Psoas muscle (tissue), 8 donors: ENCODE measurements at places on chromosomes 5 and 9. TPM values are rescaled to one million over a fixed set of nuclear protein-coding genes. Genes with fewer than 3 reads are reported as not detected.
A peak's percentile ranks its signal among the peaks of the same experiment; 100 is the strongest.

Gene TAF11L10
- total RNA-seq, result not detected

- DNase-seq, result no peak
These were observed 409.5 kb downstream of the ARHGEF28 start for GRCh38 chr5:74035521-74035937.

Gene RNF183
- not detected for total RNA-seq

- DNase-seq, result no peak
These were observed 182.6 kb downstream of the ASTN2 start for GRCh38 chr9:117232281-117232680.

GRCh38 chr9:134214766-134215419 lies 50.5 kb upstream of the RNU6ATAC start:
- peak; percentile 55 for DNase-seq

Gene ANGPTL2
- total RNA-seq, result 12.6 TPM

DNA sequence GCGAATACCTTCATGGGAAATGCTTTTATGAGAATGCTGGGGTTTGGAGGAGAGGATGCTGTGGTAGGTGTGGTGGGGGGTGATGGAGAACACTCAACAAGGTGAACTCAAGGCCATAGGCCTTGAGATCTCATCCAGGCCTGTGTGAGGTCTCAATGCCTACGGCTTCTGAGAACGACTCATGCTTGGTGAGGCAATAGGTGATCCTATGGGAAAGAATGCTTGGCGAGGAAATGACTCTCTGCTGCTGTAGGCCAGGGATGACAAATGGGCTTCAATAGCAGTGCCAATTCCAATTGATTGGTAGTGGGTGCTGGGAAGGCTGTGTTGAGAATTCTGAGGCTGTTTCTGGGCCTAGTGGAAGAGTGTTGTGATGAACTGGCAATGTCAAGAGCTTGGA lies 280.2 kb upstream of the CLINT1 start:
- DNase-seq, result no peak

DNA sequence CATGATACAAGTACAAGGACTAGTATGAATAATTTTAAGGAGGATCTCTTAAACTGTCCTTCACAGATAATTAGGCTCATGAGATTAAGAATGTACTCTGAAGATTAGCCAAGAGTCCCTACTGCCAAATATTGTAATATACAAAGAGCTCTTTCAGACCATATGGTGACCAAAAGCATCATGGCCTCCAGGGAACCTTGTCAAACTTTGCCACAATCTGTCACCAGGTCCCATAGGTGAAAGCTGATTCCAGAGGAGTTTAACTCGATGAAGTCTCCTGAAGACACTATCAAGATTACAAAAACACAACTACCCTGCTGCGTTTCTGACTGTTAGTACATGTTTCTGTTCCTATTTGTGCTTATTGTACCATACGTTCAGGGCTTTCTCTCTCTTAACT lies 395.4 kb upstream of the ITGA1 start:
- no peak for DNase-seq

Gene NME5
- 0.65 TPM for total RNA-seq

DNA sequence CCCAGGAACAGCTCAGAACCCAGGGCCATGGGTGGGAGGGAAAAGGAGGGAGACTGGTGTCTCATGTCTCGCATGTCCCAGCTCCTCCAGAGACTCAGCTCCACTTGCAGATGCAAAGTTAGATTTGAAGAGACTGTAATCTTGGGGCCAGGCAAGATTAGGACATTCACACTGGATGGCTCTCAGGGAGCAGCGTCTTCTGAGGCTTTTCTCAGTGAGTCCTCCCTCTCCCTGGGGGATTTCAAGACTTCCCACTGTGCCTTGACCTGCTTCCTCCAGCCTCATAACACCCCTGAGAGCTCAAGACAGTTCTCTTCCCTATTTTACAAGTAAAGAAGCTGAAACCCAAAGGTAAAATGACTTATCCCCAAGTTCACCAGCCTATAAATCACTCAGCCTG lies 10.5 kb upstream of the TCOF1 start:
- no peak for DNase-seq

Gene CDH18
- total RNA-seq, result not detected

DNA sequence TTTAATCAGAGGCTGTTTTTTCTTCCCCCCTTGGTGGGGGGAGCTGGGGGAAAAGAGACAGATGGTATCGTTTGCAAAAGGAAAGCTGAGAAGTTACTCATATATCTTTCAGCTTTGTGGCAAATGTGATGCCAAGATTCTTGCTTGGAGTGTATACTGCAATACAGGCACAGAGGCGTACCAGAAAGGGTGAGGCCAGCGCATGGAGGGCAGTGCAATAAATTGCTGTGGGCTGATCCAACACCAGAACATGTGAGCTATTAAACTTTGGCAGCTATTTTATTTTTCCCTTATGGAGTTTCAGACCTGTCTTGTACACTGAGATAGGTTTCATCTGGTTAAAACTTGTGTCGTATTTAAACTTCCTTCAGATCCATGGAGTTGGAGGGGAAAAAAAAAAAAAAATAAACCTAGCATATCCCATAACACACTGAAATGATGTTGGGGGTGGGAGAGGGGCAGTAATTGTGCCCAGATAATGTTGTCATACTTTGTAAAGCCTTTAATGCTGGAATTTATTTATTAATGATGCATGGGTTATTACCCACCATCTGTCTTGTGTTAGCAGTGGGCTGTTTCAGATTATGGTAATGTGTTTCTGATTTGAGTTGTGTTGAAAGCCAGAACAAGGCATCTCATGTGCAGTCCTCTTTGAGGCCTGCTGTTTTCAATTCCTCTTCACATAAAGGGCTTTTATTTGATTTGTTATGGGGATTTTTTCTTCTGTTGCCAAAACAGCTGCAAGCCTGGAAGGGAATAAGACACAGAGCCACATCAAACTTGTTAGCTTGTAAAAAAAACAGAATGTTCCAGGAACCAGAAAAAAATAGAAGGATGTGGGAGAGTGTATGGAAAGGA lies 891.3 kb downstream of the TLE1 start:
- DNase-seq, result no peak

Gene POU4F3
- not detected for total RNA-seq

DNA sequence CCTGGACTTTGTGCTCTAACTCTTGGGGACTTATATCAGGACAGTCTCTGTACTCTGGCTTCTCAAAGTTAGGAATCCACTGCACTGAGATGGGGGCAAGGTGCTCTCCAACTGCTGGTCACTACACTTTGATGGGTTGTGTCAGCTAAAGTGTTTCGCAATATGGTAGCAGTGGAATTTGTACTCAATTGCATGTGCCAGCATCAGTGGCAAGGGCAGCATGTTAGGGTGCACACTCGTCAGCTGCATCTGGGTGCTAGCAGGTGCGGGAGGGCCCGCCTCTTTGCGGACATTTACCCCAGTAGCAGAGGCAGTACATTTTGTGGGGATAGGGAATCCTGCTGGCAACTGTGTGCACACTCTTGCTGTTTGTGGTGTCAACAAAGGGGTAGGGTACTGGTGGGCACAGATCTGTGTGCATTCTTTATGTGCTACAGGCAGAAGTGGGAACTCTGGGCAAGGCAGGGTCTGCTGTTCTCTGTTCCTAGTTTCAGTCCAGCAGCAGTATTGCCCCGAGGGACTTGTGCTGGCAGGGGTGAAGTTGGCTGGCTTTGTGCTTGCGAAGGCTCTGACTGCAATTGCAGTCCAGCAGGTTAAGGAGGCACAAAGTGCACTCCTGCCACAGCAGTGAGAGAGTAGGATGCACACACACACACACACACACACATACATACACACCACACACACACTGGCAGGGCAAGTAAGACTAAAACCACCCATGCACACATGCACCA lies 924.8 kb upstream of the CDH9 start:
- no peak for DNase-seq

- no peak for DNase-seq
These were observed 2.0 kb downstream of the OR1J1 start for GRCh38 chr9:122475717-122476116.

GRCh38 chr9:128724744-128725211 lies 851 bp upstream of the ZDHHC12 start:
- DNase-seq, result peak; percentile 67

- no peak for DNase-seq
These were observed 26.5 kb downstream of the HSD17B4 start for GRCh38 chr5:119478781-119479180.

Gene SVEP1
- 5.5 TPM for total RNA-seq

- no peak for DNase-seq
These were observed 25.8 kb upstream of the TRIM32 start for GRCh38 chr9:116661037-116661954.

Gene ZDHHC12
- total RNA-seq, result 4.5 TPM

DNA sequence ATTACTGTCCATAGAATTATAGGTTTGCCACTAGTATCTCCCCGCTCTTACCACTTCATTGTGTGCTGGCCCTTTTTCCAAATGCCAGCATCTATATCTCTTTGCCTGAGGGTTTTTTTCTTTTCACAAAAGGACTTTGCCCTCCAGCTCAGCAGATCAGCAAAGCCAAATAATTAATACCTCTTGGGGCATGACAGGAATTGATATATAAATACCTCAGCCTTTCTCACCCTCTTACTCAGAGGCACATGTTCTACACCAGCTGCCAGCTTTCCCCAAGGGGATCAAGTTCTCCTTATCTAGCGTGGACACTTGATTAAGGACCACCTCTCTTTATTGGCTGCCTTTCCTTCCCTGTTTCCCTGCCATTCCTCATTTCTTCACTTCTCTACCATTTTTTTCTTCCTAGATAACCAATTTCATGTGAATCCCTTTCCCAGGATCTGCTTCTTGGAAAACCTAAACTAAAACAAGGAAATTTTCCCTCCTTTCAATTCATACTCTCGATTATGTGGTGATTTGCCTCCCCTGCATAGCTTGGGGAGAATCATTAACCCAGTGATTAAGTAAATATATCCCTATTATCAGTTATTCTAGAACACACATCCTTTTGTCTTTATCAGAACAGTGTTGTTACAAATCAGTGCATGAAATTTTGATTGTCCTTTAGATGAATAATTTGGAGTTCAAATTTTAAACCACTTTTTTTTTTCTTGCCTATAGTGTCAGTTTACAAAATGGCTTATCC lies 6.9 kb upstream of the NUDT12 start:
- no peak for DNase-seq

- DNase-seq, result no peak
These were observed 516.6 kb upstream of the MEF2C start for GRCh38 chr5:89399548-89399947.

GRCh38 chr5:157350939-157351801 lies 85.2 kb downstream of the CYFIP2 start:
- no peak for DNase-seq

- peak; percentile 34 for DNase-seq
These were observed at the start of gene TERT for GRCh38 chr5:1294835-1295649. Gene TERT (minus strand): TSS chr5:1295068. CDS start chr5:1294989, 79 bp downstream.

GRCh38 chr5:97375959-97376358 lies 192.9 kb upstream of the RIOK2 start:
- DNase-seq, result no peak

GRCh38 chr9:137049544-137050449 lies 3.8 kb upstream of the NPDC1 start:
- no peak for DNase-seq

DNA sequence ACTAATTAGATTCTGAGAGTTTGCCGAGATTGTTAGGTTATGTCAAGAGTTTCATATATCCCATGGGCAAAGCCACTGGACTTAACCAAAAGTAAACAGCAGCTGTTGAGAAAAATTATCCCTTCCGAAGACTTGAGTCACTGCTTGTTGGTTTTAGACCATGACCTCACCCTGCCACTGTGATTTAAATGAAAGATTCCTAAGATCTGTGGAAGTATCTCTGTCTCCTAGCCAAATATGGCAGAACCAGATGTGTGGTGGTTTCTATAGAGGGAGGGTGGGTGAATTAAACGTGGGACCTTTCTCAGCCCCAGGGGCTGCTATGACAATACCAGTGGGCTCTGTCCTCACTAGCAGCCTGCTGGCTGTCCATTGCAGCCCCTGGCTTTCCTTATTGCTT lies 19.3 kb downstream of the DMRT3 start:
- no peak for DNase-seq

DNA sequence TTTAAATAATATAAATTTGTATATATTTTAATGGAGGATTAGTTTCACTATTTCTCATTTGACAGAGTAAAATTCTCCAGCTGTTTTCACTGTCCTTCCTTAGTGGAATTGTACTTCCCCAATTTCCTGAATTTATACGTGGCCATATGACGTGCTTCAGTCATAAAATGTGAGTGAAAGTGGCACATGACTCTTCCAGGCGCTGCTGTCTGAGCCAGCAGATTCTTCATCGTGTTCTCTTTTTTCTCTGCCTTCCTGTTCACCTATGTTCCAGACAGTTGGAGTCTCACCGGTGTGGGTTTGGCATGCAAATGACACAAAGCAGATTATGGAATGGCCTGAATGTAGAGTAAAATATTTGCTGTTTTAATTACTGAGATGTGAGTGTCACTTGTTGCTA lies 684.1 kb downstream of the SEMA5A start:
- no peak for DNase-seq

DNA sequence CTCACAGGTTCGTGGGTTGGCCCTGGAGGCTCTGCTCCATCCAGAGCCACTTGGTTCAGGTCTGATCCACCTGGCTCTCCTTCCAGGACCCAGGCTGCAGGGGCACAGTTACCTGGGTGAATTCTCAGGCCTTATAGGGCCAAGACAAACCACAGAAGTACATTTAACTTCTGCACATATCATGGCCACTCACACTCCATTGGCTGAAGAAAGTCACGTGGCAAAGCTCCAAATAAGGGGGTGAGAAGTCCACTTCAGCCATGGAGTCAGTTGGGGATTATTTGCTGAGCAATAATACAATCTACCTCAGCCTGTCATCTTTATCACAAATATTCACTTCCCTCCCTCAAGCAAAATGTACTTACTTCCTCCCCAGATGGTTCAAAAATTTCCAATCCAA lies 83.6 kb downstream of the MACROH2A1 start:
- no peak for DNase-seq

GRCh38 chr9:81410201-81410600 lies 279.1 kb downstream of the TLE1 start:
- DNase-seq, result no peak

Gene FBN2
- 0.05 TPM for total RNA-seq

- no peak for DNase-seq
These were observed 102.4 kb downstream of the AK8 start for GRCh38 chr9:132775720-132776119.

- DNase-seq, result no peak
These were observed 161.5 kb upstream of the NR4A3 start for GRCh38 chr9:99660191-99660636.

Gene PCDHA10
- total RNA-seq, result not detected

DNA sequence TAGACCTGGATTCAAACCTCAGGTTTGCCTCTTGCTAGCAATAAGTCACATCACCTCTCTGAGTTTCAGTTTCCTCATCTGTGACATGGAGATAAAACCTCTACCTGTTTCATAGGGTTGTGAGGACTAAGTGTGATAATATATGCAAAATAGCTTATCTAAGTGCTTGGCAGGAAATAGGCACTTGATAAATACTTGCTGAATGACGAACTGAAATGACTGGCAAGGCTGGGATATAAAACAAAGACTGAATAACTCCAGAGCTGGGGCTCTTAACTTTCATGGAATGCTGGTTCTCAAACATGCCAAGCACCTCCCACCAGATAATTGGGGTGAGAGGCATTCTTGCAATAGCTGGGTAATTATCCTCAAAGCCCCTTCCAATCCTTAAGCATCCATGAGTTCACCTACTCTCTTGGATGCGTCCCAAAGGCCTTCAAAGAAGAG lies 87.6 kb downstream of the ADRB2 start:
- no peak for DNase-seq

Gene SPACA9
- 3.6 TPM for total RNA-seq
